Regular cardiac myocyte (primary cell): ENCODE measurements at places on chromosomes 3 and 15. TPM values are rescaled to one million over a fixed set of nuclear protein-coding genes. Genes with fewer than 3 reads are reported as not detected.

The CKMT1B gene
- 0.85 TPM in 1 of 2 replicates, not detected in the other for total RNA-seq

The CPNE4 gene
- total RNA-seq = not detected in 2 replicates

The CCR5 gene
- not detected in 2 replicates for total RNA-seq

The IGSF10 gene
- under 0.01 and 0.19 TPM in 2 replicates for total RNA-seq

The DOCK3 gene
- 0.19 and 0.28 TPM in 2 replicates for total RNA-seq

The GTF2E1 gene
- 17.2 and 31.1 TPM in 2 replicates for total RNA-seq

The FOXB1 gene
- not detected in 2 replicates for total RNA-seq

The SI gene
- total RNA-seq = not detected in 2 replicates

The PARP9 gene
- 15.7 and 17.2 TPM in 2 replicates for total RNA-seq

The ITIH1 gene
- total RNA-seq = 0.56 TPM in 1 of 2 replicates, not detected in the other

The CGNL1 gene
- total RNA-seq = 3.1 and 3.7 TPM in 2 replicates

The MORC1 gene
- total RNA-seq = not detected in 2 replicates

The ABHD6 gene
- 8.4 and 14.9 TPM in 2 replicates for total RNA-seq

The MAPK6 gene
- total RNA-seq = 62.9 and 78.4 TPM in 2 replicates

The LRTM1 gene
- not detected in 2 replicates for total RNA-seq

The KBTBD12 gene
- total RNA-seq = not detected in 2 replicates

The KBTBD13 gene
- not detected in 2 replicates for total RNA-seq

The RTP1 gene
- total RNA-seq = under 0.01 TPM in 1 of 2 replicates, not detected in the other

The LRRC31 gene
- not detected in 2 replicates for total RNA-seq

The IL5RA gene
- not detected in 2 replicates for total RNA-seq

The ACP3 gene
- under 0.01 and 0.28 TPM in 2 replicates for total RNA-seq

The PXK gene
- 14.2 and 32.1 TPM in 2 replicates for total RNA-seq

The DPPA4 gene
- under 0.01 TPM in 1 of 2 replicates, not detected in the other for total RNA-seq

The SPATA12 gene
- not detected in 2 replicates for total RNA-seq

The KNG1 gene
- total RNA-seq = not detected in 2 replicates

The CHRNA5 gene
- 0.56 and 2.3 TPM in 2 replicates for total RNA-seq

The TM4SF18 gene
- total RNA-seq = 0.56 and 0.77 TPM in 2 replicates

The C3orf18 gene
- total RNA-seq = 8.2 and 22.0 TPM in 2 replicates

The SEMA6D gene
- 9.9 and 19.6 TPM in 2 replicates for total RNA-seq

The DLL4 gene
- 0.28 and 0.38 TPM in 2 replicates for total RNA-seq

The CAPN3 gene
- total RNA-seq = 0.77 and 2.0 TPM in 2 replicates

The ASB14 gene
- not detected in 2 replicates for total RNA-seq

The ANKUB1 gene
- not detected in 2 replicates for total RNA-seq

The PLA2G4D gene
- total RNA-seq = under 0.01 TPM in 1 of 2 replicates, not detected in the other

The ADAMTS17 gene
- total RNA-seq = 0.28 and 0.58 TPM in 2 replicates

The FGF7 gene
- total RNA-seq = 29.3 and 236 TPM in 2 replicates

The EMC7 gene
- total RNA-seq = 41.7 and 102 TPM in 2 replicates

The SLC24A5 gene
- total RNA-seq = not detected in 2 replicates

The FOXL2NB gene
- total RNA-seq = under 0.01 TPM in 2 replicates

The WDR93 gene
- under 0.01 TPM in 1 of 2 replicates, not detected in the other for total RNA-seq

The CERS3 gene
- total RNA-seq = not detected in 2 replicates

The ADGRG7 gene
- total RNA-seq = not detected in 2 replicates

The PDZRN3 gene
- 24.9 and 32.7 TPM in 2 replicates for total RNA-seq

The ZNF609 gene
- 16.1 and 20.3 TPM in 2 replicates for total RNA-seq

The CISH gene
- 0.28 and 0.58 TPM in 2 replicates for total RNA-seq

The NANOGP8 gene
- not detected in 2 replicates for total RNA-seq

The HHATL gene
- total RNA-seq = not detected in 2 replicates

The ALS2CL gene
- 1.2 and 3.7 TPM in 2 replicates for total RNA-seq

The LRRC15 gene
- 0.19 and 0.56 TPM in 2 replicates for total RNA-seq

The BCHE gene
- 1.2 and 3.4 TPM in 2 replicates for total RNA-seq

The COL6A5 gene
- total RNA-seq = not detected in 2 replicates

The DPPA2 gene
- total RNA-seq = not detected in 2 replicates

The ZPLD1 gene
- 0.19 and 0.56 TPM in 2 replicates for total RNA-seq

The AHSG gene
- not detected in 2 replicates for total RNA-seq

The SKOR1 gene
- under 0.01 TPM in 2 replicates for total RNA-seq

The SLC12A1 gene
- under 0.01 TPM in 1 of 2 replicates, not detected in the other for total RNA-seq
